ENCODE measurements at places on chromosomes 5 and 9.

GRCh38 chr9:14306672-14307660 lies 7.0 kb downstream of the NFIB start:
- DNase-seq: no peak

GRCh38 chr9:93198117-93198837 lies 14.3 kb downstream of the WNK2 start:
- DNase-seq: no peak

- DNase-seq: no peak
Observed at GRCh38 chr9:117719161-117719920, 15.1 kb downstream of the TLR4 start.

GRCh38 chr5:108420158-108420557 lies 38.3 kb upstream of the FBXL17 start:
- no peak for DNase-seq

- no peak for DNase-seq
Observed at GRCh38 chr9:16720386-16720785, 150.1 kb downstream of the BNC2 start.

DNA sequence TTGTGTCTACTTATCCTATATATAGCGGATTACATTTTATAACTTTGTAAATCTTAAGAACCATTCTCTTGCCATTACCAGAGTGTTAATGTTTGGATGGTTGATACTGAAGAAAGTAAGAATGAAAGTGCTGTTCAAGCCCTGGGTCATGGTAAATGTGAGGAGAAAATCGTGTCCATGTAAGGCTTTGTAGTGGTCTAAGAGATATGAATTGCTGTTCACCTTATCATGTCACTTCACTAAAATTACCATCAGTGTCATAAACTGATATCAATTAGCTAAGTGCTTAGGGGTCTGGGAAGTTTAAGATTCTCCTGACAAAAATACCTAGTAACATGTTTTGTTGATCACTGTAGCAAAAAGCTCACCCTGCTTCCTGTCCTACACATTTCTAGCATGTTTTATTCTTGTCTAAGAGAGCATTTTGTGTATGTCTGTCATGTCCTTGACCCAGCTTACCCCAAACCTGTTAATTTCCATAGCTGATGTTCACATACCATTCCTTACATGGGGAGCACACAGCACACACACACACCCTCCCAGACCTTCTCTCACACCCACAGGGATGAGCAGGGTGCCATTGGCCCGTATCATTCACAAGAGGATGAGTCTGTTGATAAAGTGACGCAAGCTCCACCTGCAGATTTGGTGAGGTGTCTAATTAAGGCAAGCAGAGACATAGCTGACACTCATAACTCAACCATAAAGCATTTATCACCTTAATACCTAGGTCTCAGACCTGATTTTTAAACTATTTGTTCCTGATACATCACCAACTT lies 125.1 kb upstream of the PAM start:
- DNase-seq: no peak

GRCh38 chr9:117681888-117682287 lies 22.3 kb upstream of the TLR4 start:
- no peak for DNase-seq

DNA sequence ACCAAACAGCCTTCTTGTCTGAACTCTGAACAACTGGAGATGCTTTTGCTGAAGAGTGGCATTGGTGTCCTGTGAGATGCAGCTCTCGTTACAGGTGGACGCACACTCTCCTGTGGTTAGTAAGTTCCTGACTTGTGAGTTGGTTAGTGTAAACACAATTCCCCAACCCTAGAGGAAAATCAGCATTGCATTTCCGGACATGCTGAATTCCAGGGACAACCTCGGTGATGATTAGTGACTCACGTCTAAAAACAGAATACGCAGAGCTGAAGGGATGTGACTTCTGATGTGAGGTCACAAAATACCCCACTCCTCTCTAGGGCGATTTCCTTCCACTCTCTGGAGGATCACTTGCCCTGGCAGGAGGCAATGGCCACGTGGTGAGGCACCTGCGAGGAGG lies 5.0 kb downstream of the OR2V2 start:
- no peak for DNase-seq

- no peak for DNase-seq
Observed at GRCh38 chr5:140677947-140678346, 4.6 kb upstream of the DND1 start.

- no peak for DNase-seq
Observed at GRCh38 chr5:156378159-156378558, 51.2 kb downstream of the SGCD start.

GRCh38 chr5:178328826-178329730 lies 96.5 kb upstream of the PHYKPL start:
- no peak for DNase-seq

DNA sequence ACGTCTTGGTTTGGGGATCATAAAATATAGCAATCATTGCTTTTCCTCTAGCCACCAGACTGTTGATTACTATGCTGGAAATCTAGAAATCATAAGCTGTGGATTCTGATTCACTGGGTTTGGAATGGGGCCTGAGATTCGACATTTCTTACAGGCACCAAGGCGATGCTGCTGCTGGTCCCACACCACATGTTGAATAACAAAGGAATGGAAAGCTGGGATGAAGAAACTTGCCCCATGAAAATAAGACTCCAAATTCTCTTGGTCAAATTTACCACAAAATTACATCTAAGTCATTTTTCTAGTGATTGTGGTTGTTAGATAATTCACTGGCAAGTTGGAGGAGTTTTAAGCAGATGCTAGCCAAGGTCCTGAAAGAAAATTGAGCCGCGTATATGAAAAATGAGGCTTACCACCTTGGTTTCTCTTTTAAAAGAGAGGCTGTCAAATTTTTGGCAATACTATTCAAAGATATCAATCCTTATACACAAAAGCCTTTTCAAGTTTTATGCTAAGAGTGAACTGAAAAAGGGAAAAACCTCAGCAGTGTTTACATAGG lies 23.0 kb upstream of the MEIKIN start:
- no peak for DNase-seq

- DNase-seq: no peak
Observed at GRCh38 chr9:124298646-124299235, 41.0 kb downstream of the NEK6 start.

DNA sequence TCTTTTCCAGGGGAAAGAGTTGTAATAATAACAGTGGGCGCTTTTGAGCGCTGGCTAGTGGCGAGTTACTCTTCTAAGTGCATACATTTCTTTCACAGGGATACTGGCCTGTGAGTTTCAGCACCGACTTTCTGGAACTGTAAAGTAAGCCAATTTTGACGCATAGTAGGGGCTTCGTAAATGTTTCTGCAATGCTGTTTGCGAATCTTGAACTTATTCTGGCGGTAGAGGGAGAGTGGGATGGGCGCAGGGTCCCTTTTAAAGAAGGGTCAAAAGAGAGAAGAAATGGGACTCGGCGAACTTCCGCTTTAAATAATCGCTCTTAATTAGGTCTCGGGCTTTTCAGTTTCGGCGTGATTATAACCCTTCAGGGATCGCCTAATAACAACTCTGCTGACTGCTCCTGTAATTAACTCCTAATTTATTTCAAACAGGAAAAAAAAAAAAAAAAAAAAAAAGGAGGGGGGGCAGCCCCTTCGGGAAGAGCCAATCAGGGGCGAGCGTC lies 351 bp upstream of the MSX2 start:
- DNase-seq: no peak

DNA sequence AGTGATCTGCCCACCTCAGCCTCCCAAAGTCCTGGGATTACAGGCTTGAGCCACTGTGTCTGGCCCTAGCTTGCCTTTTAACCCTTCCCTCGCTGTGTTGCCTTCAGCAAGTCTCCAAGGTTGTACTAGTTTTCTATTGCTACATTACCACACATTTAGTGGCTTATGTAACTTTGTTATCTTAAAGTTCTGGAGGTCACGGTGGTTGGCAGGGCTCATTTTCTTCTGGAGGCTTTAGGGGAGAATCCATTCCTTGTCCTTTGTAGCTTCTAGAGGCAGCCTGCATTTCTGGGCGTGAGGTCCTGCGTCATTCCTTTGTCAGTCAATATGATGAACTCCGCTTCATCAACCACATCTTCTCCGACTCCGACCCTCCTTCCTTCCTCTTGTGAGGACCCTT lies 2.9 kb upstream of the PRRC2B start:
- DNase-seq: no peak

DNA sequence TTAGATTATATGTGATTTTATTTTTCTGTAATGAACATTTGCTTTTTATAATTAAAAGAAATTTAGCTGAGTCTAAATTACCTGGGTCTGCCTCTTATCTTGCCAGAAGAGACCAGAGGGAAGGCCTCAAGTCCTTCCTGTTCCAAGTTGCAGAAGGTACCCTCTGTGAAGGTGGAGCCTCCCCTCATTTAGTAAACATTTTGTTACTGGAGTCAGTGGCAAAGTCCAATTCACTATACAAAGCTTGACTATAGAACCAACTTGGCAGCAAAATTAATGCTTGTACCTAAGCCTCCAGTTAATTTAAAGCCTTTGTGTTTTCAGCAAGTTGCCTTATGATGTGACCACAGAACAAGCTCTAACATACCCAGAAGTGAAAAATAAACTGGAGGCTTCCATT lies 42.8 kb upstream of the F2R start:
- no peak for DNase-seq

- DNase-seq: no peak
Observed at GRCh38 chr5:32578764-32579163, 6.6 kb upstream of the SUB1 start.

DNA sequence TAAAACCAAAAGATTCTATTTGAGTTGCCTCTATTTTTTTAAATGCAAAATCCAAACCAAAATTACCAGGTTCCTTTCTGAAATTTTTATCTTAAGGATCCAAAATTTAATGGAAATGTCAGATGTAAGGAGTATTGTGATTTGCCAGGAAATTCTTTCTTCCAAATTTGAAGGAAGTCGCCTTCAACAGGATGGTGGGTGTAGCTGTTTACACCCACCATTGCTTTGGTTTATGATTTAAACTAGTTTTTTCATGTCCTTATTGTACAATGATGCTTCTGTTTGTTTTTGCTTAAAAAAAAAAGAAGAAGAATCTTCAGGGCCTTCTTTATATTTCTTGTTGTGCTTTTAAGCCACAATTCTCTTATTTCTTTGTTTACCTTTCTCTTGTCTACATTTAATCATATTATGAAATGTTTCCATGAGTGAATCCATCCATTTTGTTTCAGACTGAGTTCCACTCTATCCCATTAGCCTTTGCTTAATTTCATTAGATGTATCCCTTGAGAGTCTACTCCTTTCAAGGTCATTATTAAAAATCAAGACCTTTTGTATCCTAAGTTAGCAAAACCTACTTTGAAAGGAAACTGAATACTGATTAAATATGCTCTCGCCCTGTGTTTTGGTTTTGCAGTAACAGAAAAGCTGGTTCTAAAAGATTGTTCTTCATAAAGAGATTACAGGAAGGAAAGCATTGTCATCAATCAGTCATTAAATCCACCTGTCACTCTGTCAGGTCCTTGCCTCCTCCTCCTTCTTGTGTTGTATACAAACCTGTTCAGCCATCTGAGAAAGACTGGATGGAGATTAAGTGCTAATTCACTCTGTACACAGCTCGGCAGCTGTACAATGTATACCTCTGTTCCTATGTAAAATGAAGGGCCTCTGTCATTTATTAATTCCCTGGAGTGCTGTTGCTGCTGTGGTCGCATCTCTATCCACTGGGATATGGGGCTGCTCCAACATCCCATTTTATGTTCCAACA lies 45.5 kb upstream of the SLC2A8 start:
- no peak for DNase-seq

DNA sequence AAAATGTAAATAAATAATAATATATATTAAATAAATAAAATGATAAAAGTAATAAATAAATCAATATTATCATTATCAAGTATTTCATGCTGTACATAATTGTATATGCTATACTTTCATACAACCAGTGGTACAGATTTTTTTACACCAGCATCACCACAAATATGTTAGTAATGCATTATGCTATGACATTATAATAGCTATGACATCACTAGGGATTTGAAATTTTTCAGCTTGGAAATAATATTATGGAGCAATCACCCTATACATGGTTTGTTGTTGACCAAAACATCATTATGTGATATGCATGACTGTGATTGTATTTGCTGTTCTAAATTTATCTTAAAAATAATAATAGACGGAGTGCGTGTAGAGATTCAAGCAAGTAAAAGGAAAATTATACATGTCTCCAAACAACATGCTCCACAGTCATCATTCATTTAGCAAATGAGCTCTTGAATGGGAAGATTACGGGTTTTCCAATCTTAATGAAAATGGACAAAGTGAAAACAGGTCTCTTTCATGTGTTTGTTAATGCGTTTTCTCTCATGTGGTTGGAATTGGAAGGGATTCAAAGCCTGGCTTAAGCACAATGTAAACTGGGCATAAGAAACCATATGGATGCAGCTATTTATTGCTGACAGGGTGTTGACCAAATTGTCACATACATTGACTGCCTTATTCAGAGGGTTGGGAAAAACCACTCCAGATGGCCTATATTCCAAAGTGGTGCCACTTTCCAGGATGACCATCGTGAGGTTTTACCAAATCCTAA lies 643.0 kb upstream of the RGMB start:
- no peak for DNase-seq

DNA sequence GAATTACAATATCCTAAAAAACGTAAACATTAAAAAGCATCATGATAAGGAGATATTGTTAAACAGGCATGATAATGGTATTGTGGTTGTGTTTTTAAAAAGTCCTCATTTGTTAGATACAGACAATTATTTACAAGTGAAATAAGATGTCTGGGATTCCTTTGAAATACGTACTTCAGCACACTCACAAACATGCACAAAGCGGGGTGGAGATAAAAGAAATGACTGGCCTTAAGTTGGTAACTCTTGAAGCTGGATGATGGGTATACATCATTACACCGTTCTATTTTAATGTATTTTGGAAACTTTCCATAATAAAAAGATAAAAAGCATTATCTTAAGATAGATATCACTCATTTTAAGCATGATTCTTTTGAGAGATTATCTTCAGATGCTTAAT lies 1.0 kb downstream of the FAM200C start:
- no peak for DNase-seq

DNA sequence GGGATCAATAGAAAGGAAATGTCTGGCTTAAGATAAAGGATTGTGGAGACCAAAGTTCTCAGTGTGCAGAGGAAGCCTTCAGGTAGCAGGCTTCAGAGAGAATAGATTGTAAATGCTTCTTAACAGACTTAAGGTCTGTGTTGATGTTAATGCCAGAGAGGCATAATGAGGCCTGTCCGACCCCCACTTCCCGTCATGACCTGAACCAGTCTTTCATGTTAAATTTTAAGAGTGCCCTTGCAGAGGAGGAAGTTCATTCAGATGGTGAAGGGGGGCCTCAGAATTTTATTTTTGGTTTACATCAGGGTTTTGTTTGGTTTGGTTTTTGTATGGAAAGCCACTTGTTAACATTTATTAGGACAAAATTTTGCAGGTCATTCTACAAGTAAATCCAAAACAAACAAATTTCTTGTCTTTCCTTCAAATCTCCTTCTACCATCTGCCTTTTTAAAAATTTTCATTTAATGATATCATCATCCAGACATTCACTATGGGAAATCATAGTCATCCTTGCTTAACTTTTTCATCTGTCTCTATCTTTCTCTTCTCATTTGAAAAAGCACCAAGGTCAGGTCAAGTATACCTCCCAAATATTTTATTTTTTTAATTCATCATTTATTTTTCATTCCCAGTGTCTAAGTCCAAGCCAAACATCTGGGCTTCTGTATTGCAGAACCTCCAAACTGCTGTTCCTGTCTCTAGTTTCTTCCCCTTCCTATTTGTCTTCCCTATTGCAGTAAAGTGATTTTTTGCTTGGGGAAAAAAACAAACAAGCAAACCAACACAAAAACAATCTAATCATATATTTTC lies 6.9 kb upstream of the ABCA1 start:
- no peak for DNase-seq
